ENCODE measurements at places on chromosomes 3 and 15.

GRCh38 chr3:143978263-143978631, 6.6 kb downstream of the DIPK2A start:
- no peak for DNase-seq

DNA sequence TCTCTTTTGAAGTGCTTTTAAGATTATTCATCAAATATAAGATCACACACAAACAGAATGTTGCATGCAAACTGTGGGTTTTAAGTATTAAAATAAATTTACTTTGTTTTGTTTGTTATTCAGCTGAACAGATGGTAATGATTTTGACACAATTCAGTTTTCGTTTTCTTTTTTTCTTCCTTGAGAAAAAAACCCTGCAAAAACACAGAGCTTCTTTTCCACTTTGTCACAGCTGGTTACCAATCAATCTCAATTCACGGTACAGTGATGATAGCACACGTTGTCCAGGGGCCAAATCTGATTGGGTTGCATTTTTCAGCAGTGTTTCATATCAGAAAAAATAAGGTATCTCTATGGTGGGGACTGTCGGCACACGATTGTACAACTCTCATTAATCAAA, 473.6 kb downstream of the ROBO2 start:
- DNase-seq, result no peak

DNA sequence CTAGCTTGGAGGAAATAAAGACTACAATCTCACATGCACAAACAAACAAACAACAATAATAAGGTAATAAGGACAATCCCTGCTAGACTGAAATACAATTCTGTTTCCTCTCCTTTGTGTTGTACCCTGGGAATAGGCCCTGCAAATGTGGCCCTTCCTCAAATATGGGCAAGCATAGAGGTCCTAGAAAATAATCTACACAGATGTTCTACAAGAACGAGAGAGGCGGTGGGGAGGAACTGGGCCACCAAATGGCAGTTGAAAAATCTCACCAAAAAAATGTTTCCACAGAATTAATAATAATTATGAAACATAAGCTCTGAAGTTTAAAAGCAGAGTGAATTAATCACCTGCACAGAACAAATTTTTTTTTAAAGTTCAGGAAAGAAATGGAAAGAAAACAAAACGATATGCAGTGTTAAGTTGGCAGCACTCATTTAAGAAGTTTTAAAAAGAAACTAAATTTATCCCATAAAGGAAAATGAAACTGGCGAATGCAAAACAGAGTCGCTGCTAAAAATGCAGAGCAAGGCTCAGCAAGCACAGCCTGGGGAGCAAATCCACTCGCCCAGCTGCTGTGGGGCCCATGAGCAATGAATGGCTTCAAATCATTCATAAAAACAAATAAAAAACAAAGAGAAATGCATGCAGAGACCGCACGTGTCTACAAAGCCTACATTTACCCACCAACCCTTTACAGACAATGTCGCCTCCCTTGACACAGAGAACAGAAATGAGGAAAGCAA, 475.4 kb downstream of the OCA2 start:
- no peak for DNase-seq

GRCh38 chr3:52053307-52054304, 2.8 kb downstream of the DUSP7 start:
- DNase-seq, result no peak

- no peak for DNase-seq
These were observed 75.4 kb upstream of the ROBO1 start for GRCh38 chr3:79843180-79843579.

GRCh38 chr3:69463531-69463930, 77.6 kb upstream of the FRMD4B start:
- DNase-seq, result no peak

DNA sequence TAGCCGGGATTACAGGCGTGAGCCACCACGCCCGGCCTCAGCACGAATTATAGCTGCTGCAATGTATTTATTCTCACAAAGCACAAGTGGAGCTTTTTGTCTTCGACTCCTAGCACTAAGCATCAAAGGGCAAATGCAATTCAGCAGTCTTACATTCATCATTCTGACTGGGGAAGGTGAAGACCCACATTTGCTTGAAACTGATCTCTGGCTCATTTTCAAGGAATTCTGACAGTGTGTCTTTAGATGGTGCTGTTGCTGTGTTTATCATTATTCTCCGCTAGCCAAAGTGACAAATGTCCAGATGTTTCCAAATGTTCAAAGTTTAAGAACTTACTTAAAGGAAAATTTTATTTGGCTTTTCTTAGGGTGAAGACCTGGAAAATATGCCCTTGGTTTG, 55.9 kb downstream of the SGO1 start:
- DNase-seq, result no peak

DNA sequence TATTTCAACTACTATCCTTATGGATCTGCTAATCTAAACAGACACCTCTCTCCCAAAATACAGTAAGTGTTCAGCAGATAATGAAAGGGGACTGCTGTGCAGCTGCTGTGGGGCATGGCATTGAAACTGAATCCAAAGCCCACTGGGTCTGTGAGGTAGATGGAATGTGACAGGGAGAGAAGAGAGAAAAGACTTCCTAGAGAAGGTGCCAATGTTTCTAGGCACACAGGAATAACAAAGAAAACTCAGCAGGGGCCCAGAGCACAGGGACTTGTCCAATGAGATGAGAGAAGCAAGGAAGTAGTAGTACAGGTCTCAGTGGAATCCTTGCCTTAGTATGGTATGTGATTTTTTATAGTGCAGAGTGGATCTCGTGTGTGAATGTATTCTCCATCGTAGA, 457.8 kb downstream of the IL5RA start:
- DNase-seq, result no peak

GRCh38 chr3:42911551-42911950, 5.6 kb downstream of the ZNF662 start:
- no peak for DNase-seq

DNA sequence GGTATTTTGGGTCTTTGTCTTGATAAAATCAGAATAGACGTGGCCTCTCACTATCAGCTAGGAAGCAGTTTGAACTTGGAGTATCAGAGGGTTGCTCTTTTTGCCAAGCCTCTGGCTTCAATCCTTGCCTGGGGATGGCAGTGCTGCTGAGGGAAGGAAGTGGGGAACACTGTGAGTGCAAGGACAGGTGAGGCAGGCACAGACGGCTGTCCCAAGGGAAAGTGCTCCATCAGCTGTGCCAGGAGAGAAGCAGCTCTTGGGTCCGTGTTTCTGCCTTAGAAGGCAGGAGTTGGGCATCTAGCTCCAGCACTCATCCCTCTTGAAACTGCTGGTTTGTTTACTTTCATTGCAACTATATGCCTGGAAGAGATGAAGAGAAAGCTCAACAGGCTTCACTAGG, 33.2 kb downstream of the PML start:
- DNase-seq, result no peak

DNA sequence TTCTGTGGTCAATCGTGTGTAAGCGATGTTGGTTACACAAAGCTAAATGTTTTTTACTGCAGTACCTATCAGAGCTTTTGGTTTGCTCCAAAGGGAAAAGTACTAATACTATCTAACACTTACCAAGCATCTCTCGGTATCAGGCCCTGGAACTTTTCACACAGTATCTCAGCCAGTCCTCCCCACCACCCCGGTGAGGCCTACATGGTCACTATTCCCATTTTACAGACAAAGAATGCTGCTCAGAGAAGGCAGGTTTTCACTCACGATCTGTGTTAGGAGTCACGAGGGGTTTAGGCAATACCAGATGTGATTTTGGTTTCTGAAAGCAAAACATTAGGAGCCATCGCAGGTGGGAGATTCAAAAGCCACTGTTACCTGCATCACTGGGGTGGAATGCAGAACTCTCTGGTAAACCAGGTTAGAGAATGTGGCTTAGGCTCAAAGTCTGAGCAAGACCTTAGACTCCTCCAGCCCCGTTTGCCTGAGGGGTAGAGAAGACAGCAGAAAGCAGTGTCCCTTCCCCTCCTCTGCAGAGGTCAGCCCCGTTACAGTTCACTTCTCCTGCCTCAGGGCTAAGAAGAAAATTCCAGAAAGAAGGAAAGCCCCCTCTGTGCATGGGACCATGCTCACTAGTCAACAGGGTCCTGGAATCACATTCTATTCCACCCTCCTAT, 57.2 kb downstream of the XXYLT1 start:
- DNase-seq, result no peak

- no peak for DNase-seq
These were observed 4.8 kb downstream of the SECISBP2L start for GRCh38 chr15:49041426-49041825.

DNA sequence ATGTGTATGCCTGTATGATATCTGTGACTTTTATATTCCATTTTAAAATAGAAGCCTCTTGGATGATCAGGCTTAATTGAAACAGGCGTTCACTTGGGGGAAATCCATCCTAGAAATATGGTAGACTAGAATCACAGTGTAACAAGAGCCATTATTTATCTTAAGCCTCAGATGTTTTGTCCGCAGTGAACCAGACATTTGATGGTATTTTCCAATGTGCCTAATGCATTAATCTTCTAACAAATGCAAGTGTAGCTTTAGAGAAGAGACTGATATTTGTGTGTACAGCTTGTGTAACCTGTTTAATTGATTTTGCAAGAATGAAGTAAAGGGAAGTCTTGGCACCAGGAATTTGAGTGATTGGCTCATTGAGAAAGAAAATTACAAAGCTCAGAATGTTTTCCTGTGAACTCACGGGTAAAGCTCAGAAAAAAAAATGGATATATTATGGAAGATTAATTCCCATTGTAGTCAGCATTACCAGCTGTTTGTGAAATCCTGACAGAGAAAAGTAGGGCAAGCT, 155.7 kb downstream of the SV2B start:
- no peak for DNase-seq

- DNase-seq, result no peak
These were observed 298.4 kb downstream of the SATB1 start for GRCh38 chr3:18126772-18127171.

DNA sequence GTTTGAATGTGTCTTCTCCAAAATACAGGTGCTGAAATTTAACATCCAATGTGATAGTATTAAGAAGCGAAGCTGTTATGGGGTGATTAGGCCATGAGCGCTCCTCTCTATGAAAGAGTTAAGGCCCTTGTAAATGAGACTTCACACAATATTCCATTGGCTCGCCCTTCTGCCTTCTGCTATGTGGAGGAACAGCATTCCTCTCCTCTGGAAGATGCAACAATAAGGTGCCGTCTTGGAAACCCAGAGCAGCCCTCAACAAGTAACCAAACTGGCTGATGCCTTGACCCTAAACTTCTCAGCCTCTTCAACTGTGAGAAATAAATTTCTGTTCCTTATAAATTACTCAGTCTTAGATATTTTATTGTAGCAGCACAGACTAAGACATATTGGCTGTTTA, 874.6 kb downstream of the ROBO1 start:
- DNase-seq, result no peak

- no peak for DNase-seq
These were observed 3.3 kb upstream of the HERC1 start for GRCh38 chr15:63837032-63837431.

DNA sequence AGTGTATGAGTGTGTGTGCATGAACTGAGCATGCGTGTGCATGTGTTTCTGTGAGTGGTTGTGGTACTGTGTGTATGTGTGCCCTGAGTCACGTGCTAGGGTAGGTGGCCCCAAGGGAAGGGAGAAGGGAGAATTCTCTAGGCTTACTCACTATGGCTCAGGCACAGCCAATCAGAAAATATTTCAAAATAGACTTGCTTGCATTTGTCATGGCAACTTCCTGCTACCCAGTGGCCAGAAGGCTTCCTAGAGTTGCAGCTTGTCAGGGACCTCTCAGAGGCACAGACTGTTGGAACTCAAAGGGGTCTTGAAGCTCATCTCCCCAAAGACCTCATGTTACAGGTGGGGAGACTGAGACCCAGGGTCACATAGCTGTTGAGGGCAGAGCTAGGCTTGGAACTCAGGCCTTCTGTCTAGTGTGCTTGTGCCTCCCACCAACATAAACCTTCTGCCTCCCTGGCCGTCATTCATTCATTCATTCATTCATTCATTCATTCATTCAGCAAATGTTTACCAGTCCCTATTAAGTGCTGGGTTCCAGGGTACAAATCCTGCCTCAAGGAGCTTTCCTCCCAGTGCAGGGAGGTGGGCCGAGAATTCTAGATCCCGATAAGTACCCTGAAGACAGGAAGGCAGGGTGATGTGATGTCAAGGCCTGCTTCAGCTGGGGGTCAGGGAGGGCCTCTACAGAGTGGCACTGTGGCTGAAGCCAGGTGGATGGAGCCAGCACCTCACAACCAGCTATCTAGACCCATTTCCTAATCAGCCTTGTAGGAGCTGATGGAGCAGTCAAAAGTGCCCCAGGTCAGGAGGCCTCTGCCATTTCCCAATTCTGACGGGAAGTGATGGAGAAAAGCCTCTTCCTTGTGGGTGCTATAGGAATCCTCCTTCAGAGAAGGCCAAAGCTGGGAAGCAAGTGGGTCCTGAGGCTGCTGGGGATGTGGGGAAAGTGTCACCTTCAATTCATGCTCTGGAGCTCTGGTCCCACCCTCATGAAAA, 10.9 kb upstream of the RFT1 start:
- DNase-seq, result no peak

DNA sequence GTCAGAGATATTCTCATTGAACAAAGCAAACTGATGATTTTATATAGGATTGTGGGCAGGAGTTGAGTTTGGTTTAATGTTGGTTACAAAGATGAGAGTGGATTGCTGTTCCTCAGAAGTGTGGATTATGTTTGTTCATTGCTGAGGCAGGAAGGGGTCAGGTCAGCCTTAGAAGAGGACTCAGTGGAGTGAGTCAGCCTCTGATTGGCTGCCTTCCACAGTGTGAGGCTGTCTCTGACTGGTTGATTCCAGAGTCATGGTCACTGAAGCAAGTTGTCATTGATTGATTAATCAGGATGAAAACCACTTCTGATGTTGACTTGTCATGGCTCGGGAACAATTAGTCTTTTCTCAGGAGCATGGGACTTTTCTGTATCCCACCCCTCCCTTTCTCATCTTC, 36.2 kb downstream of the KBTBD12 start:
- no peak for DNase-seq

GRCh38 chr15:60110909-60111308, 106.8 kb downstream of the FOXB1 start:
- DNase-seq, result no peak

- no peak for DNase-seq
These were observed 1046.0 kb upstream of the NR2F2 start for GRCh38 chr15:95284492-95284891.

DNA sequence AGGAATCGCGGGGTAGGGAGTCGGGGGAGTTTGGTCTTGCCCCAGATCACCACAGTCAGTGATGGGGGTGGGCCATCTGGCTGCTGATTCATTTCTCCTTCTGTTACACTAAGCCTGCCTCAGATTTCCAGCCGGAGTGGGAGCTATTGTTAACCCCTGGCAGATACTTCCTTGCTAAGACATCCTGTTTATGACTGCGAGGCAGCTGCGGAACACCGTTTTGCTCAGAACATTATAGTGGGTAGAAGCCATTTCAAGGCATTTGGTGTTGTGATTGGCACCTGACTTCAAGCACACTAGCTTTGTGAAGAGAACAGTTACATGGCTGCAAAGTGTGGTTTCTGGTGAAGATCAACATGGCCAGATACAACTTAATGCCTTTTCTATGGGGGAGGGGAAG, 73.8 kb downstream of the FLNB start:
- no peak for DNase-seq

- DNase-seq, result no peak
These were observed 45.6 kb downstream of the CCDC12 start for GRCh38 chr3:46930945-46931403.

- DNase-seq, result no peak
These were observed 126.2 kb upstream of the ATP10A start for GRCh38 chr15:25989327-25989726.

Data from esophagus squamous epithelium (tissue), 5 donors.